ENCODE measurements at places on chromosomes 2 and 18. TPM values are rescaled to one million over a fixed set of nuclear protein-coding genes. Genes with fewer than 3 reads are reported as not detected.

SLC23A3 gene
- 1.6 TPM for total RNA-seq

ANKRD53 gene
- 1.8 TPM for total RNA-seq

GCA gene
- 27.5 TPM for total RNA-seq

DNA sequence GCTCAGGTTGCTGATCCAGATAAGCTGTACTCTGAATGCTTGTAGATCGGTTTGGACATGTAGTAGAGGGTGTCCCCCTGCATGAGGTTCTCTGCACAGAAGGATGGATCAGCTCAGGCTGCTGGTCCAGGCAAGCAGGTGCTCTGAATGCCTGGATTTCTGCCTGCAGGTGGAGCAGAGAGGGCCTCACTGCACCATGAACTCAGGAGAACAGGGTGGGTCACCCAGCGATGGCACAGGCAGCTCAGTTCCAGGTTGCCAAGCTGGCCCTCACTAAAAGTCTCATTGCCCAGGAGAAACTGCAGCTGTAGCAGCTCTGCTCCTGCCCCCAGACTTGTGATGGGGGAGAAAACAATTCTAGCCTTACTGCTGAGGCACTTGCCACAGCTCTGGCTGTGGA, 491.8 kb downstream of the XIRP2 start:
- DNase-seq = no peak

- no peak for DNase-seq
These were observed 80.9 kb upstream of the PHLPP1 start for GRCh38 chr18:62634458-62634857.

- DNase-seq = no peak
These were observed 80.6 kb downstream of the UXS1 start for GRCh38 chr2:106113361-106113966.

DNA sequence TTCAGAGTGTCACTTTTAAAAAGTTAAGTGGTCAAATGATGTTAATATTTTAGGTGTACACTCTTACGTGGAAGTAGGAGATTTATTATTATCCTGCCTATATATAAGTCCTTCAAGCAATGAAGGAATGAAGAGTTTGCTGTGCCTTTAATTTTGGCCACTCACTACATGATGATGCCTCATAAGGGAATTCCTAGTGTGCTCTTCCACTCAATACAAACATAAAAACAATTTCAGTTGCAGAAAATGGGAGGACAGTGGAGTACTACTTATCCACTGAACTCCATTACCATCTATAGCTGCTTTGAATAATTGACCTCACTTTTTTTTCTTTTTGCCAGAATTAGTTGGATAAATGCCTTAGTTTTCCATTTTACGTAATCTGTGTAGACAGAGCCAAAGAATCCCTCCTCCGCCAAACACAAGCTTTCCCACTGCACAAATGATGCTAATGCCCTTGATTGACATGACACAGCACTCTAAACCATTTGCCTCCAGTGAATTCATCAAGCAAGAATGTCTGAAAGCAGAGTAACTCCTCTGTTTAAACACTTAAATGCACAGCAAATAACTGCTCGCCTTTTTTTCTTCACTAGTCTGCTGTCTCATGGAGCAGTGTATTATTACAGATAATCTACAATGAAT, 751.1 kb upstream of the FANCL start:
- DNase-seq = no peak

Measured in ureter (tissue), 1 donor.